ENCODE measurements at places on chromosomes 1 and 21.

- DNase-seq = peak; percentile 18
Measured at GRCh38 chr1:35264871-35265270, 3.6 kb upstream of the ZMYM4 start.

DNA sequence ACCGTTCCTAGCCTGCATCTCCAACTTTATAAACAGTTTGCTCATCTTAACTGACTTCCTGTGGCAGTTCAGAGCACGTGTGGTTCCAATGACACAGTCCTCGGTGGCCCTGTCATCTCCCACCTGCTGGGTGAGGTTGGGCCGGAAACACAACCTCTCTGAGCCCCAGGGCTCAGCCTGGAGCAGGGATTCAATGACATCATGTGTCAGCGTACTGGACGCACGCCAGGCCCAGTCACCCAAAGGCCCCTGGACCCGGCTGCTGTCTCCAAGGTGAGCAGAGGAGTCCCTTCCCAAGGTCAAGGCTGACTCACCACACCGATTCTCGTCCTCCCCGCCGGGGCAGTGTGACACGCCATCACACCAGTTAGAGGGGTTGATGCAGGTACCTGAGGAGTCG is 19.9 kb downstream of the TMPRSS2 start:
- no peak for DNase-seq

DNA sequence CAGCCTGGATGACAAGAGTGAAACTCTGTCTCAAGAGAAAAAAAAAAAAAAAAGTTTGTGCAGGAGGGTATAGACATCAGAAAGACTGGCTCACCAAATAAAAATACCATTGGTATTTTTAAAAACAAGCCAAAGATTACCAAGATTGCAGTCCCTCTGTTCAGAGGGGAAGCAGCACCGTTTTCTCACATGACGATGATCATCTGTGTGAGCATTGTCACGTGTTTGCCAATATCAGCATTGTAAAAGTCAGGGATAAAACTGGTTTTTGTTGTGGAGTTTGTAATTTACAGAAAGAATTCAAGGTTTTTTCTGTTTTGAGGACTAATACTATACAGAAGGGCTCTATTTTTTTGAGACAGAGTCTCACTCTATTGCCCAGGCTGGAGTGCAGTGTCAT is 26.5 kb downstream of the ZNF362 start:
- no peak for DNase-seq

DNA sequence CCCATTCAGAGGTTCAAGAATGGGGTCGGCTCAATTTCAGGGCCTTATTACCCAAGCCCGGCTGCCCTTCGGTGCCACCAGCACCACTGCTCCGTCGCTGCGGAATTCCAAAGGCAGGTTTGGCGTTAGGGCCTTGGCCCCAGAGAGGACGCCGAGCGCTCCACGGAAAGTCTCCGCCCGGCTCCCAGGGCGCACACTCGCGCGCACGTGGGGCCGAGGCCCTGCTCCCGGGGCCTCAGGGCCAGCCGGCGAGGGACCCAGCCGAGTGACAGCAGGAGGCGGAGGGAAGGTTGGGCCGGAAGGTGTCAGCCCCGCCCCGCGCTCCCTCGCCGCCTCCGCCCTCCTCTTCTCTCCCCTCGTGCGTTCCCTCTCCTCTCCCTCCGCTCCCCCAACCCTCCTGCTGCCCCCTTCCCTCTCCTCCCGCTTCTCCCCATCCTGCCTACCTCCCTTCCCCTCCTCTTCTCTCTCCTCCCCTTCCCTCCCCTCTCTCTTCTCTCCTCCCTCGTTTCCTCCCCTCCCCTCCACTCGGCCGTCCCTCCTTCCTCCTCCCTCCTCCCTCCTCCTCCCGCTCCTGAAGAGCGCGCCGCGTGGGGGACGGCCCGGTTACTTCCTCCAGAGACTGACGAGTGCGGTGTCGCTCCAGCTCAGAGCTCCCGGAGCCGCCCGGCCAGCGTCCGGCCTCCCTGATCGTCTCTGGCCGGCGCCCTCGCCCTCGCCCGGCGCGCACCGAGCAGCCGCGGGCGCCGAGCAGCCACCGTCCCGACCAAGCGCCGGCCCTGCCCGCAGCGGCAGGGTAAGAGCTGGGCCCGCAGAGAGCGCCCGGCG is at the start of gene ETS2:
Gene ETS2 (plus strand): TSS at position 602 of the 825 bp plus-strand sequence. CDS start 4,106 bp downstream, outside the sequence.
- DNase-seq = peak; percentile 90

DNA sequence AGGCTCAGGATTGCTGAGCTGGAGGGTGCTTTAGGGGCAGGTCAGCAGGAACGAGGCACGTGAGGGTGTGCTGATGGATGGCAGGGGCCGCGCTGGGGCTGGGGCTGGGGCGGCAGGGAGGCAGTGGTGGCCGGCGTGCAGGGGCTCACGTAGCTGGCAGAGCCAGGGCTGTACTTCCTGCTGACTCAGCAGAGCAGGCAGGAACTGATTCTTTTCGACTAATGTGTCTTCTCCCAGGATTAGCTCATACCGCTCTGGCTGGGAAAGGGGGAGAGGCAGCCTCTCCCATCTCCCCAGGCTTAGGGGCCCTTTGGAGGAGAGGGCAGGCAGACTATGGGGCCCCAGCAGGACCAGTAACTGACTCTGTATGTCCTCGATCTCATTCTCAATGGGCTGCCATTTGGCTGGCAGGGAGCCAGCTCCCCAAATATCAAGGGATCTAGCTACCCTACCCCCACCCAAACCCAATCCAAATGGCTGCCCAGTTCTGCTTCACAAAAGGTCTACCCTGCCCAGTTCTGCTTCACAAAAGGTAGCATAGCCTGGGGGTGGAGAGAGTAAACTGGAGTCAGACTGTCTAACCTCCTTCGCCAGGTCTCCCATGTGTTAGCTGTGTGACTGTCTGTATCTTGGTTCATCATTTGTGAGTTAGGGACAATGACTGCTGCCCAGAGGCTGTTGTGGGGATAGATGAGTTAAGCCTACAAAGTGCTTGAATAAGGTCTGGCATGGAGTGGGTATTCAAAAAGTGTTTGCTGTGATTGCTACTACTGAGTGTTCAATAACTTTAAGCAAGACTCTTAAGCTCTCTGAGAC is 100.1 kb upstream of the SLC2A1 start:
- peak; percentile 28 for DNase-seq

DNA sequence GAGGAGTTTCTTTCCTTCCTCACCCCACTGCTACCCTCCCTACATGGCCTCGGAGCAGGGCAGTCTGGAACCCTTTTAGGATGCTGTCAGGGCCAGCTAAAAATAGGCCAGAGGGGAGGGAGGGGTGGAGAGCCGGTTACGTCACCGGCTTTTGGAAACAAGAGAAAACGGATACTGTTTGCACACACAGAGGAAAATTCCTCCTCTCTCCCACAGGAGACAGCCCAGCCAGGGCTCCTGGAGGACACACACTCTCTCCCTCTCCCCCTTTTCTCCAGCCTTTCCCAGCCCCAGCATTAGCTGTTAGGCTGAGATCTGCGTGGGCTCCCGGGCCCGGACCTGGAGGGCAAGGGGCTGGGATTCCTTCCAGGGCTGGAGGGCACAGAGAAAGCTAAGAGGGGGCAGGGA is 20.0 kb upstream of the ALDH4A1 start:
- DNase-seq = peak; percentile 95

GRCh38 chr1:28986306-28986910 is 72.0 kb downstream of the EPB41 start:
- DNase-seq = no peak

DNA sequence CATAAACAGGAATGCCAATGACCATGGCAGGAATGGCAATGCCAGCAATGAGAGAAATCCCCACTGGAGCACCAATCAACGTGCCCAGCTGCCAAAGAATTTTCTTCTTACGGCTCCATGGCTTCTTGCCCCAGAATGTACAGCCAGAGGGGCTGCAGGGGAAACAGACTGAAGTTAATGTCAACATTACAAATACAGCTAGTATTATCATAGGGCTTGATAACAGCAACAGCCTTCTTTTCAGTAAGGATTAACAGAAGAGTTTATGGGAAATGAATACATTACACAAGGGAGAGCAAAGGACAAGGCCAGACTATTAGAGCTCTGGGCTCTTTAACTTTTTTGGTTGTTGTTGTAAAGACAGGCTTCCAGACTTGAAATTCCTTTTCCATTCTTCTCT is 18.2 kb downstream of the RNF19B start:
- no peak for DNase-seq

GRCh38 chr1:58287894-58288623 is 258.5 kb downstream of the OMA1 start:
- no peak for DNase-seq

GRCh38 chr1:115665319-115666096 is 23.7 kb downstream of the VANGL1 start:
- DNase-seq = no peak

DNA sequence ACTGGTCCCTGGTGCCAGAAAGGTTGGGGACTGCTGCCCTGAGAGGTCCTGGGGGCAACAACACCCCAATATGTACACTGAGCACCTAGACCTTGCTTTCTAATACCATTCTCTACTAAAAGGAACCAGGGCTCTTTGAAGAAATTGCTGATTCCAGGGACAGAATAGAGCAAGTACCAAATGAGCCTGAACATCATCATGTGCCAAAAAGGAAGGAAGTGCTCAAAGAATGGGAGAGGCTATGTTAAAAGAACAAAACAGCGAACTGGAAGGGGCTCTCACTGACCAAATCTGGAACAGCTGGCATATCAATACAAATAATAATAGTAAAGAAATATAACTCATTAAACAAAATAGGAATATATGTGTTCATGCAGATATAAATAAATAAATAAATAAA is 50.8 kb downstream of the PIK3R3 start:
- no peak for DNase-seq

DNA sequence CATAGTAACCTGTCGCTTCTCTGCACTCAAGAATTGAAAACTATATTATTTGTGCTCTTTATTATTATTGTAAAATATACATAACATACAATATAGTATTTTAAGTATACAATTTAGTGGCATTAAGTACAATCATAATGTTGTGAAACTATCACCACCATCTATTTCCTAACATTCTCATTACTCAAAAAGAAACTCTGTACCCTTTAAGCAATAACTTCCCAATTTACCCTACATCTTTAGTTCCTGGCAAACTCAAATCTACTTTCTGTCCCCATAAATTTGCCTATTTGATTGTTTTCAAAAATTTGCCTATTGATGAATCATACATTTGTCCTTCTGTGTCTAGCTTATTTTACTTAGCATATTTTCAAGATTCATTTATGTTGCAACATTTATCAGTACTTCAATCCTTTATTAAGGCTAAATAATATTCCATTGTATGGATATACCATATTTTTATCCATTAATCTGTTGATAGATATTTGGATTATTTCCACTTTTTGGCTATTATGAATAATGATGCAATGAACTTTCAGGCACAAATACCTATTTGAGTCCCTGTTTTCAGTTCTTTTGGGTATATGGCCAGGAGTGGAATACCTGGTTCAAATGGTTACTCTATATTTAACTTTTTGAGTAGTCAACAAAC is 99.6 kb upstream of the DMRTA2 start:
- no peak for DNase-seq

DNA sequence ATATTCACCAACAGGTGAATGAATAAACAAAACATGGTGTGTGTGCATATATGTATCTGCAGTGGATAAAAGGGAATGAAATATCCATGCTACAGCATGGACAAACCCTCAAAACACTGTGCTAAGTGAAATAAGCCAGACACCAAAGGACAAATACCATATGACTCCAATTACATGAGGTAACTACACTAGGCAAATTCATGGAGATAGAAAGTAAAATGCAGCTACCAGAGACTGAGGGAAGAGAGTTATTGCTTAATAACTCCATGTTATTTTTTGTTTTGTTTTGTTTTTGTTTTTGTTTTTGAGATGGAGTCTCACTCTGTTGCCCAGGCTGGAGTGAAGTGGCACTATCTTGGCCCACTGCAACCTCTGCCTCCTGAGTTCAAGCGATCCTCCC is 2.4 kb downstream of the ITLN1 start:
- no peak for DNase-seq

DNA sequence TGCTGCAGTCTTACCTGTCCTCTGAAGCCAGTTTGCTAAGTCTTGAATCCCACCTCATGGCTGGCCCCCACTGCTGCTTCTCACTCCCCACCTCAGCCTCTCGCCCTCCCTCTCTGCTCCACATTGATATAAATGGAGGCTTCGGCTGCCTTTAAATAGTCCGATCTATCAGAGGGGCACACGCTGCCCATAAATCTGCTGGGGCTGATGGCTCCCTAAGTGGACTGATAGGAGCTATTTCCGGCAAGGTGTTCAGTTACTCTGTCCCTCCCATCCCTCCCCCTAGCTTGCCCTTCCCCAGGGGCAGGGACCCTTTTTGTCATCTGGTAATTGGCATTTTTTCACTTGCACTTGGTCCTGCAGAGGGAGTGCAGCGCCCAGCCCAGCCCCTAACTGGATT is 108.4 kb downstream of the TMEM53 start:
- no peak for DNase-seq

DNA sequence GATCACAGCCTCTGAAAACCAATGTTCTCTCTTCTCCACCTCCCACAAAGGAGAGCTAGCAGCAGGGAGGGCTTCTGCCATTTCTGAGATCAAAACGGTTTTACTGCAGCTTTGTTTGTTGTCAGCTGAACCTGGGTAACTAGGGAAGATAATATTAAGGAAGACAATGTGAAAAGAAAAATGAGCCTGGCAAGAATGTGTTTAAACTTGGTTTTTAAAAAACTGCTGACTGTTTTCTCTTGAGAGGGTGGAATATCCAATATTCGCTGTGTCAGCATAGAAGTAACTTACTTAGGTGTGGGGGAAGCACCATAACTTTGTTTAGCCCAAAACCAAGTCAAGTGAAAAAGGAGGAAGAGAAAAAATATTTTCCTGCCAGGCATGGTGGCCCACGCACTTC is 35.8 kb upstream of the TDRD10 start:
- no peak for DNase-seq

DNA sequence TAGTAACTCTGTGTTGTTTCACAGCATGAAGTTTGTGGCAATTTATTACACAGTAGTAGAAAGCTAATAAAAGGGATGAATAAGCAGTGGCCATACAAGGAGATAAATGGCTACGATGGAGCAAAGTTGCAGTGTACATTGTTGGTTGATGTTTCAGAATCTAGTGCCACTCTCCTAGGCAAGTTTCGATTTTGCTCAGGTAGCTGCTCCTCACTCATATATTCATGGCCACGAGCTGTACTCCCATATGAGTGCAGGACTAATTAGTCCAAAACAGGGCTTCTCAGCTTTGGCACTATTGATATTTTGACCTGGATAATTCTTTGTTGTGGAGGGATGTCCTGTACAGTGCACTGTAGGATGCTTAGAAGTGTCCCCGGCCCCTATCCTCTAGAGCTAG is 30.0 kb upstream of the ATP1A1 start:
- DNase-seq = no peak

- no peak for DNase-seq
Measured at GRCh38 chr21:46429754-46430681, 28.7 kb upstream of the DIP2A start.

DNA sequence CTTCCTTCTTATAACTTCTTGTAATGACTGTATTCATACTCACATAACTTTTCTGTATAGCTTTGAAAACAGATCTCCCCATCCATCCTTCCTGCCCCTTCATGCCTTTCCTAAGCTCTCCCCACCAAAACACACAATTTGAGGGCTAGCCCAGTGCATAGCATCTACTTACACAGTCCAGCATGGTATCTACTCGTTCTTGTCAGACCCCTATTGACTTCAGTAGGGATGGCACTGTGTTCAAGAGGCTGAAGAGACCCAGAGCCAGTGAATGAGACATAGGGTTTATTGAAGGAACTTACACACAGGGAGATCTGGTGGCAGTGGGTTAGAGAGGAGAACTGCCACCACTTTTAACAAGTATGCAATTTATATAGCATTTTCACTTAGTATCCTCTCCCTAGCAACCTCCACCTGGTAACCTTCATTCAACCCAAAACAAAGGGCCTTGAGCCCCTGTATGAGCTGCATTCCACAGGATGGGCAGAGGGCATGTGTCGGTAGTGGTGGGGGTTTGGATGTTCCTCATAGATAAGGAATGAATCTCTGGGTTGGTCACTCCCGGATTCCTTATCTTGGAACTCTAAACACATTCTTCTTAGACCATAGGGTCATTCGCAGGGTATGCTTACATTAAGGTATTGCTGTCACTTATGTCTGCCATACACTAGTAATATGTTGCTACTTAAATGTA is 64.9 kb upstream of the GNG12 start:
- no peak for DNase-seq

Measured in muscle of arm (tissue), 14 donors.